Mucosa of descending colon (tissue), 3 donors: ENCODE measurements at places on chromosomes 5 and 9. TPM values are rescaled to one million over a fixed set of nuclear protein-coding genes. Genes with fewer than 3 reads are reported as not detected.

The STING1 gene
- 63.3 TPM for total RNA-seq

DNA sequence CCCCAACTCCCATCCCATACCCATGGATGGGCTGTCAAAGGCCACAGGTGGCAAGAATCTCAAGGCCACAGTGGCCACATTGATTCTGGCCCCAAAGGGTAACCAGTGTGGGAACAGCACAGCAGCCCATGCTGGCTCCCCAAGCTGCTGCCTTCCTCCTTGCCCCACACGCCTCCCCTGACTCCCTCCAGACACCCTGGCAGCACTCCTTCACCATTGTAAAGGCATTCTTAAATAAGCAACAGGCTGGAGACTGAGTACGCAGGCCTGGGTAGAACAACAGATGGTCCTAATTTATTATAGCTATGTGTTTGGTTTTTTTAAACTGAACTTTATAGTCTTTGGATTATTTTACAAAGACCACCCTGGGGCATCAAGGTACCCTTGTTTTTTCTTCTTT, 158.8 kb downstream of the TSSK1B start:
- DNase-seq = no peak

The FRMD3 gene
- total RNA-seq = 12.2 TPM

The TTC39B gene
- total RNA-seq = 43.8 TPM

- DNase-seq = no peak
These were observed 81.6 kb upstream of the CKMT2 start for GRCh38 chr5:81151546-81151945.

- DNase-seq = no peak
These were observed 7.8 kb upstream of the TGFBI start for GRCh38 chr5:136021016-136021405.

The FOXD4L3 gene
- not detected for total RNA-seq

DNA sequence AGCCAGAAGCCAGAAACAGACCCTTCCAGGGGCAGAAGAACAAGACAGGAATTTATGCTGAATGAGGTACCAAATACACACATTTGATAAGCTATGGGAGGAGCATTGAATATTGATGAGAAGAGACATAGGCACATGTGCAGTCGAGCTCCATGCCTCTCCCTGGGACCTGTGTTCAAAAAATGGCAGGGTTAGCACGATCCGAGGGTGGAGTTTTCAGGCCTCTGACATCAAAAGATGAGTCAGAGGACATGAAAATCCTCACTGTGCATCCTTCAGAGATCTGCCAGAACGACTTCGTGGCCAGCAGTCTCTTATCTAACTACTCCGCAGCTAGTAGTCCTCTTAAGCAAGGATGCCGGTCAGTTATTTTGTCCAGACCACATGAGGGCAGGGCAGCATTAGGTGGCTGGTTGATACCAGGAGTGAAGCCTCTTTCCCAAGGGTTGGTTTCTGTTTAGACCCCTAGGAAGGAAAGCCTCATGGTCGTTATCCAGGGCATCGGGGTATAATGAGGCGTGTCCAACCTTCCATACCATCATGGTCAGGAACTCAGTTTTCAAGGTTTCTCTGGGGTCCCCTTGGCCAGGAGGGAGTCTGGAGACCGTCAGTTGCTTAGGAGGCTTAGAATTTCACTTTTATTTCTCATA, 11.6 kb upstream of the CMBL start:
- no peak for DNase-seq

The IL3 gene
- total RNA-seq = not detected

- DNase-seq = no peak
These were observed 69.0 kb downstream of the TRIO start for GRCh38 chr5:14211818-14212803.

- no peak for DNase-seq
These were observed 8.6 kb downstream of the FOXI1 start for GRCh38 chr5:170114271-170114670.

The SUSD3 gene
- 1.8 TPM for total RNA-seq

DNA sequence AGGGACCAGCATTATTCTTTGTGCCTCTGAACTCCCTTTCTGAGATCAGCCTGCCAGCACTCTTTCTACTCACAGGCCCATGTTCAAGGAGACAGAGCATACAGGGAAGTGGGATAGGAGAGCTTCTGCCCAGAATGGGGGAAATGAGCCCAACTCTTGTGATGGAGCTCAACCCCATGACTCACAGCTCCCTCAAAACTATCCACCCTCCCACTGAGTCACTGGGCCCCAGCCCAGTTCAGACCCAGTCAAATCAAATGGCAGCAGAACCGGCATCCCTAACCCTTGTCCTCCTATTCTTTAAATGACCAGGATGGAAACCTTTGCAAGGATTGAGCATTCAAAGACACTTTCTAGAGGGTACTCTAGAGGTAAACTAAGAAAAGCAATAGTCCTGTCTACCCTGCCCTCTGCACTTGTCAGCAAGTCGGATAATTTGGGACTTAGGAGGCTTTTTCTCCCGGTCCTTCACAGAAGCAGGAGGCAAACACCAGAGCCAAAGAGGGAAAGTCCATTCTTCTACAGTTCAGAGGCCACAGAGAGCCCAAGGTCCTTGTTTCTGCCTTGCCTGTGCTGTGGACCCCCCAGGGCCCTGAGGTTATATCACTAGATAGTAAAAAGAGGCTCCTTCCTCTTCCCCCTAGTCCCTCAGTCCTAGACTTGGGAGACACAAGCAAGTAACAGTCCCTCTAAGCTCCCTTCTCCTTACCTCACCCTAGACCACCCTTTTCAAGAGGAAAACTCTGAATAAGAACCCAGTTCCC, 3.2 kb downstream of the ATOSB start:
- DNase-seq = no peak

The EIF4E1B gene
- total RNA-seq = not detected

GRCh38 chr5:1103505-1104326, 8.1 kb downstream of the SLC12A7 start:
- DNase-seq = peak; percentile 86

GRCh38 chr5:61802456-61802855, 470.4 kb downstream of the ZSWIM6 start:
- no peak for DNase-seq

DNA sequence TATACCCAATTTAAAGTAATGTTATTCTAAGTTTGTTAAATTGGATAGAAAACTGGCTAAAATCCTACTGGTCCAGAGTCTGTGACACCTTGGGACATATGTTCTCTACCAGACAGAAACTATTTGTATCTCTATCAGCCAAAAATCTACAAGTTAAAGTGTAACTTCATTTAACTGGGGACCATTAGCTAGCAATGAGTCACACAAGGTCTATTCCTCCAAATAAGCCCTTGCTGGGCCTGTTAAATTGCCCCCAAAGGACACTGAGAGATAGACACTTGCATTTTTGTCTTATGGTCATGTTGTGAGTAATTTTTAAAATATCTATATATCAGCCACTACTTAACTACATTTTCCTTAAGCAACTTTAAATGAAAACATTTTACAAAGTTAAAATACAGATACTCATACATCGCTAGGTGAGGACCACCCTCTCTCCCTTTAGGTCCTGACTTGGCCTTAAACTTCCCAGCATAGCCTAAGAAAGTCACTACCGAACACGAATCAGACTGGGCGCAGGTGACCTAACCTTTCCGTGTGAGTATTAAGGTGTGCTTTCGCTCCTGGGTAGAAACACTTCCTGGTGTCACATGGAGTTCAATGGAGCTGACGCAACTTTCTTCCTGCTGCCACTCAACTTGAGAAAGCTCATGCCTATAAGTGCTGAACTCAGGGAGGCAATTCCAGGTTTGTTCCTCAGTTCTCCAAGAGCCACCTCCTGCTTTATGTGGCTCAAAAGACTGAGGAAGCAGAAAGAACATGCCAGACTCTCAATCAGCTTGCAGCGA, 249.1 kb downstream of the DIRAS2 start:
- no peak for DNase-seq

DNA sequence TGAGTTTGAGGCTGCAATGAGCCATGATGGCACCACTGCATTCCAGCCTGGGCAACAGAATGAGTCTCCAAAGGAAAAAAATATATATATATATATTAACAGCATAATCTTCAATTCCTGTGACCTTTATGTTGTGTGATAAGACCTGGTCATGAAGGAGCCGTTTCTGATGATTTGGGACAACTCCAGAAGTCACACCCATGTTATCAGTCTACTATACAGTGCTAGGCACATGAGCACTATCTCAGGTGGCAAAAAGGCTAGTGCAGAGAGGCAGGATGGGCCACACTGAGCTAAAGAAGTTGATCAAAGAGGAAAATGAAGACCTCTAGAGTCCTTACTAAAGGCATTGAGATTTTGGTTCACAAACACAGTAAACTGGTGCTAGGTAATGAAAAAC, 205.0 kb upstream of the RAD23B start:
- no peak for DNase-seq

DNA sequence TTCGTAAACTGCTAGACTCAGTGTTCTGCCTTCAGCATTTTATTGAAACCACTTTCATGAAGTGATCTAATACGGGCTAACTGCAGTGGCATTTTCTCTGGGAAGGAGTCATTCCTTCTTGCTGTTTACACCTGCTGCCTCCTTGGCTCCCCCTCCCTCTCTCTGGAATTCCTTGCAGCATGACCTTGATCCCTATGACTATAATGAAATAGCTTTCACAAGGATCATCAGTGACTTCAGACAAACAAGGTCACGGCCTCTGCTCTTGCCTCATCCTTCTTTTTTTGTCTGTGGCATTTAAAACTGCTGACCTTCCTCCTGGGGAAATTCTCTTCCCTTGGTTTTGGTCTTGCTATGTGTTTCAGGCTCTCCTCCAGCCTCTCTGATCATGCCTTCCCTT, 90.2 kb downstream of the ZNF462 start:
- no peak for DNase-seq

DNA sequence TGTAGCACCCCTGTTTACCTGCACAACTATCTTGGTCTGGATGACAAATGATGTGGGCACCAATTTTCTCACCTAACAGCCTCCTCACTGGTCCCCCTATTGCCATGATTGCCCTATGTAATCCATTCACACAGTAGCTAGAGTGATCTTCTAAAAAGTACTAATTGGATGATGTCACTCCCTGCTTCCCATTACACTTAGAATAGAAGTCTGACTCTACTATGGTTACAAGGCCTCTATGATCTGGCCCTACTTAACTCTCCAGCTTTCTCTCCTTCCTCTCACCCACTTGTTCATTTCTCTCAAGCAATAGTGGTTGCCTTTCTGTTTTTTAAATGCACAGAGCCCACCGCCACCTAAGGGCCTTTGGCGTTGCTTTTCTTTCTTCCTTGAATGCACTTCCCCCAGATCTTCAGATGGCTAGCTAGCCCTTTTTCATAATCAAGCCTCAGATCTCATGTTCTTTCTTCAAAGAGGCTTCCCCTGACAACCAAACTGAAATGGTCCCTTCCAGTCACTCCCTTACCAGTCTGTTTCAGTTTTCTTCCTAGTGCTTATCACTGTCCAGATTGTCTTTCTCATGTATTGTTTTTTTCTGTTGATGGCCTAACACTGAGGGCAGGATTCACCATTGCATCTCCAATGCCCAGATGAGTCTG, 8.7 kb downstream of the IGIP start:
- no peak for DNase-seq

- DNase-seq = no peak
These were observed 69.8 kb upstream of the TNFSF8 start for GRCh38 chr9:115000217-115000639.

The SLC45A2 gene
- total RNA-seq = 1.2 TPM

The NTRK2 gene
- 2.5 TPM for total RNA-seq

DNA sequence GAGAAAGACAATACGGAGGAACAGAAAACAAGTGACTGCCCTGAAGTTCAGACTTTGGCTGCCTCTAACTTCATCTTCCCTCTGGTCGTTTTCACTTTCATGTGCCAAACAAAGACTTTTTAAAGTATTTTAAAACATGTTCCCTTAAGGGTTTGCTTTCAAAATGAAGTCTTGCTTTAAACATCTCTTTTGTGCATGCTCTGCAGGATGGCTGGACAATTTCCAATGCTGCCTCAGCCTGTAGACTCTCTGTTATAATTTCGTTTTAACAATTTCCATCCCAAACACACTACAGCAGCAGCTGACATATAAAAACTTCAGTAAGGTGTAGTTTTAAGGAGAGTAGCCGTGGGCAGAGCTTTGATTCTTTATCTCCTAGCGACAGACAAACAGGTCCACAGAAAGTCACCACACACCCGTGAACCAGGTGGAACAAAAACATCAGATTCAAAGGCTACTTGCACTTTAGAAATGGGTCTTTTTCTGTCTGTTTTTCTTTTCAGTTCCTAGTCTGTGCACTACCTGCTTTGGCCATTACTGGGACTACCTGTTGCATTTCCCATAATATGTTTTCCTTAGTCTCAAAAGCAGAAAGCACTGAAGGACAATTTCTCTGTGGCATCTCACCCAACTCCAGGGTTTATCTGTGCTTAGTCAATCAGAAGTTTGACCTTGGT, 308.9 kb downstream of the DTWD2 start:
- DNase-seq = no peak

GRCh38 chr9:80644044-80644443, 1045.3 kb downstream of the TLE1 start:
- DNase-seq = no peak

The OSMR gene
- total RNA-seq = 13.0 TPM

- no peak for DNase-seq
These were observed 5.9 kb downstream of the DPYSL3 start for GRCh38 chr5:147504011-147504410.

The CYSRT1 gene
- total RNA-seq = not detected

DNA sequence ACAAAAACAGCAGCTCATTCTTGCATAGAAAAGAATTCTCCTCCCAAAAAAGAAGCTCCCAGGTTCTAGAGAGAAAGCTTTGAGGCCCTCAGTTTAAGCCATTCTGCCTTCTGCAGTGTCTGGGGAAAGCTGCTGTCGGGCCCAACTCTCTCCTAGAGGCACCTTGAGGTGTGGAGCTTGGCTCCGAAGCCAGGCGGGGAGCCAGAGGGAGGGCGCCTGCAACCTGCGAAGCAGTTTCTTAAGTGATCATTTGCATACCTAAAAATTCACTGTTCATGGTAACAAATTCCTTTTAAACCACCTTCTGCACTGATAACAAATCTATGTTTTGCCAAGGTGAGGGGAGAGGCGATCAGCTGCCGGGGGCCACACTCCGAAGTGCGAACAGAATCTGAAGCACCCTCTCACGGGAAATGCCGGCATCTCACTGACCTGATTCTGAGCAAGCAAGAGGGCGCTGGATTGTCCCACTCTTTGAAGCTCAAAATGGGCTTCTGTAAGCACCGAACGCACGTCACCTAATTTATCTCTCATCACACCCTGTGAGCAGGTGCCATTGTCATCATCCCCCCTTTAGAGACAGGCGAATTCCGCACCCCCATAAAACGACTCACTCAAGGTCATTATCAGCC, 86.1 kb downstream of the GTF3C4 start:
- DNase-seq = no peak

The PPP2CA gene
- 93.9 TPM for total RNA-seq

GRCh38 chr5:136014049-136015002, 14.5 kb upstream of the TGFBI start:
- DNase-seq = no peak

- DNase-seq = no peak
These were observed 262.5 kb downstream of the NFIB start for GRCh38 chr9:14051419-14051818.
